ENCODE measurements at places on chromosomes 5 and 9. TPM values are rescaled to one million over a fixed set of nuclear protein-coding genes. Genes with fewer than 3 reads are reported as not detected.

Gene CMYA5
- 2.0 TPM for total RNA-seq

Gene AK1
- 43.2 TPM for total RNA-seq

Gene SPINK6
- total RNA-seq: not detected

Gene ALDH1B1
- total RNA-seq: 25.7 TPM

Gene CKMT2
- not detected for total RNA-seq

Gene PCDHA13
- total RNA-seq: 0.11 TPM

Gene BHMT2
- not detected for total RNA-seq

Gene F2R
- total RNA-seq: 0.11 TPM

Gene MAP1B
- 186 TPM for total RNA-seq

Gene PCDHGB5
- 15.4 TPM for total RNA-seq

Gene CCDC69
- total RNA-seq: 28.7 TPM

Gene DBH
- total RNA-seq: not detected
